ENCODE measurements at places on chromosomes 7 and 10. TPM values are rescaled to one million over a fixed set of nuclear protein-coding genes. Genes with fewer than 3 reads are reported as not detected.
A peak's percentile ranks its signal among the peaks of the same experiment; 100 is the strongest.

DNA sequence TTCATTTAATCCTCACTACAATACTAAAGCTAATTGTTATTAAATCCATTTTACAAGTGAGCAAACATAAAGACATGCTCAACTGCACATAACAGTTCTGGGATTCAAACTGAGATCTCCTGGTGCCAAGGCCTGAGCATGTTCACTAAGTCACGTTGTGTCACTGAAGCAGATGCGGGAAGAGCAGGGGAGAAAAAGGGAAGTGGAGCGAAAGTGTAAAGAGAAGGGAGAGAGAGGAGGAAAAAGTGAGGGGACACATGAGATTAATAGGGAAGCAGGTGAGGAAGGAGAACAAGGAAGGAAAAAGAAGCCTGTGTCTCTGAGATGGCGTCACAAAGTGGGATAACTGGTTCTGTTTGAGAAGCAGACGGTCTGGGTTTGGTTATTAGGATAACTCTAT lies 38.9 kb upstream of the KAT6B start:
- no peaks in the 10 kb centered on the region for H3K27me3 ChIP-seq
- no peak overlapping the region for H3K27ac ChIP-seq
- no peak for DNase-seq

- peaks cover 8% of the 10 kb centered on the region for H3K36me3 ChIP-seq
- DNase-seq: peak; percentile 25
- H3K27ac ChIP-seq: no peak overlapping the region
- H3K4me1 ChIP-seq: peaks cover 54% of the 10 kb centered on the region
- H3K27me3 ChIP-seq: no peaks in the 10 kb centered on the region
- H3K4me3 ChIP-seq: no peak overlapping the region
Measured at GRCh38 chr7:101861218-101861775, 43.9 kb downstream of the CUX1 start.

GRCh38 chr7:74379938-74380337 lies 73.8 kb upstream of the GTF2IRD1 start:
- H3K27me3 ChIP-seq: no peaks in the 10 kb centered on the region
- H3K27ac ChIP-seq: no peak overlapping the region
- H3K4me1 ChIP-seq: no peaks in the 10 kb centered on the region
- no peak overlapping the region for H3K4me3 ChIP-seq
- H3K36me3 ChIP-seq: peaks cover 15% of the 10 kb centered on the region
- no peak for DNase-seq

- no peaks in the 10 kb centered on the region for H3K27me3 ChIP-seq
- no peaks in the 10 kb centered on the region for H3K36me3 ChIP-seq
- DNase-seq: no peak
- H3K4me3 ChIP-seq: no peak overlapping the region
Measured at GRCh38 chr7:29289156-29290021, 94.8 kb downstream of the CHN2 start.

DNA sequence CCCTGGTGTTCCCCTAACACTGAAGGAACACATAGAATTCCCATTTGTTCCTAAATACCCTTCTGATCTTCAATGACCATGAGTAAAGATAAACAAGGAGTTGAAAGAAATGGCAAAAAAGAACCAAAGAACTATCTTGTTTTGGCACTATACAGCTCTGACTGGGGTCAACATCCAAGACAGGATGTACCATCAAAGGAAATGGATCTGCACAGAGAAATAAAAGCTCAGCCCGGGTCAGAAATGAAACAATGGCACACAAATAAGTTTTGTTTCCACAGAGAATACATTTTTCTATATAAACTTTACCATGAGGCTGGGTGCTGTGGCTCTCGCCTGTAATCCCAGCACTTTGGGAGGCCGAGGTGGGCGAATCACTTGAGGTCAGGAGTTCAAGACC lies 18.0 kb upstream of the USP54 start:
- no peaks in the 10 kb centered on the region for H3K4me1 ChIP-seq
- DNase-seq: no peak
- H3K4me3 ChIP-seq: no peak overlapping the region
- no peaks in the 10 kb centered on the region for H3K27me3 ChIP-seq
- no peak overlapping the region for H3K27ac ChIP-seq
- no peaks in the 10 kb centered on the region for H3K36me3 ChIP-seq

Gene CC2D2B
- 3.3 TPM for total RNA-seq

Gene MYL10
- not detected for total RNA-seq

Gene PRSS1
- 0.99 TPM for total RNA-seq

Gene OGDHL
- 0.39 TPM for total RNA-seq

All from left lung (tissue), 14 donors.